ENCODE measurements at places on chromosomes 16 and 17. TPM values are rescaled to one million over a fixed set of nuclear protein-coding genes. Genes with fewer than 3 reads are reported as not detected.

The TMIGD1 gene
- not detected for total RNA-seq

The CNTD1 gene
- total RNA-seq = 0.17 TPM

The HP gene
- not detected for total RNA-seq

The CX3CL1 gene
- total RNA-seq = 0.22 TPM

The SOST gene
- not detected for total RNA-seq

The CKLF gene
- 64.0 TPM for total RNA-seq

The SYT17 gene
- total RNA-seq = 13.8 TPM

The TEKT5 gene
- 0.17 TPM for total RNA-seq

The PNMT gene
- not detected for total RNA-seq

The KRT25 gene
- total RNA-seq = not detected

The PMP22 gene
- total RNA-seq = 197 TPM

The ABCA6 gene
- 0.03 TPM for total RNA-seq

The LPO gene
- not detected for total RNA-seq

The PLCD3 gene
- total RNA-seq = 150 TPM

The HYDIN gene
- 0.48 TPM for total RNA-seq

The SNX20 gene
- total RNA-seq = not detected

The CSH1 gene
- total RNA-seq = not detected

The CRYBA1 gene
- not detected for total RNA-seq

The METRN gene
- 207 TPM for total RNA-seq

The MYH8 gene
- not detected for total RNA-seq

The HS3ST3A1 gene
- total RNA-seq = 0.31 TPM

The KRTAP2-3 gene
- 0.20 TPM for total RNA-seq

The CETP gene
- not detected for total RNA-seq

The G6PC1 gene
- total RNA-seq = not detected
